ENCODE measurements at places on chromosomes 4 and X.
A peak's percentile ranks its signal among the peaks of the same experiment; 100 is the strongest.

GRCh38 chr4:76208005-76208765 is 5.4 kb downstream of the SCARB2 start:
- no peak for DNase-seq

DNA sequence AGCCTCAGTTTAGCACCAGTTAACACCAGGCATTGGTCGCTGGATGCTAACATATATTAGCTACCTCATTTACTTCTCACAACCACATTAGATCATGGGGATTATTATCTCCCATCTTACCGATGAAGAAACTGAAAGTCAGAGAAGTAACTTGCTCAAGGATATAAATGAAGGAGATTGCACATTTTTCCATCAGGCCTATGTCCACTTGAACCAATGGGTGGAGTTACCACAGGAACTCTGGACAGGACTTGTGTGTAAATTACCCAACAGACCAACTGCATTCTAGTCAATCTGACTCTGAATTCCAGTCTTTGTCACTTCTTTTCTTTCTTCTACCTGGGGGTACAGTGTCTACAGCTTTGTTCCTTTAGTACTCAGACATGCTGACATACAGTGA is 1.8 kb downstream of the LNX1 start:
- no peak for DNase-seq

DNA sequence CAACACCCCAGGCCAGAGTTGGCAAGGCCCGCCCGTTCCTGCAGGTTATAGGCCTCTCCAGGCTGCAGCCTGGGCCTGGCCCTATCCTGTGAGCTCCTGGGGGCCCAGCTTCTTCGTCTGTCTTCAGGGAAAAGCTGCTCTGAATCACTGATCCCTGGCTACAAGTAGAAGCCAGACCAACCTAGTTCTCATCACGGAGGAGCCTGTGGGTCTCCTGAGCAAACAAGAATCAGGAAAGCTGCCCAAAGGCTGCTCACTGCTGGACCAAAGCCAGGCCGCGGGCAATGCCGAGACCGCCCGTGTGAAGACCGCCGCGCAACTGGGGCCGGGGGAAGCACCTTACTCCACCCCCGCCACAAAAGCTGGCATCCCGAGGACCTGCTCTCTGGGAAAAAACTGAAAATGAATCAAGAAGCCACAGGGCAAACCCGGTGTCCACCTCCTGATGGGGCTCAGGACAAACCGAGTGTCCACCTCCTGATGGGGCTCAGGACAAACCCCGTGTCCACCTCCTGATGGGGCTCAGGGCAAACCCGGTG is 12.8 kb downstream of the CTBP1 start:
- DNase-seq: no peak

DNA sequence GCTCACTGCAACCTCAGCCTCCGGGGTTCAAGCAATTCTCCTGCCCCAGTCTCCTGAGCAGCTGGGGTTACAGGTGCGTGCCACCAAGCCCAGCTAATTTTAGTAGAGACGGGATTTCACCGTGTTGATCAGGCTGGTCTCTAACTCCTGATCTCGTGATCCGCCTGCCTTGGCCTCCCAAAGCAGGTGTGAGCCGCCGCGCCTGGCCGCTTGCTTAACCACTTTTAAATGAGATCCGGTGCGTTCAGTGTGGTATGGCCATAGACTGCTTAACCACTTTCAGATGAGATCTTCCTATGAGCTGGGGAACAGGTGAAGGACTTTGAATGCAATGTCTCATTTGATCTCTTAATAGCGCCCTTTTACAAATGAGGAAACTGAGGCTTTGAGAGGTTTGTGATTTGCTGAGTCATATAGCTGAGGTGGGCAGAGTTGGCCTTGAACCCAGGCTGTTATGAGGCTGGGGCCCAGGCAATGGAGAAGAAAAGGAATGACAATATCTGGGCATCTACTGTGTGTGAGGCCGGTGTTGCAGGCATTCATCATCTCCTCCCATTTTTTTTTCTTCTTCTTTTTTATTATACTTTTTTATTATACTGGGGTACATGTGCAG is 41.9 kb upstream of the NSG1 start:
- no peak for DNase-seq

- no peak for DNase-seq
Observed at GRCh38 chr4:108717386-108717785, 45.5 kb downstream of the ETNPPL start.

GRCh38 chr4:91513326-91513725 is 790.4 kb upstream of the GRID2 start:
- no peak for DNase-seq

GRCh38 chrX:132602701-132603100 is 113.9 kb upstream of the MBNL3 start:
- no peak for DNase-seq

DNA sequence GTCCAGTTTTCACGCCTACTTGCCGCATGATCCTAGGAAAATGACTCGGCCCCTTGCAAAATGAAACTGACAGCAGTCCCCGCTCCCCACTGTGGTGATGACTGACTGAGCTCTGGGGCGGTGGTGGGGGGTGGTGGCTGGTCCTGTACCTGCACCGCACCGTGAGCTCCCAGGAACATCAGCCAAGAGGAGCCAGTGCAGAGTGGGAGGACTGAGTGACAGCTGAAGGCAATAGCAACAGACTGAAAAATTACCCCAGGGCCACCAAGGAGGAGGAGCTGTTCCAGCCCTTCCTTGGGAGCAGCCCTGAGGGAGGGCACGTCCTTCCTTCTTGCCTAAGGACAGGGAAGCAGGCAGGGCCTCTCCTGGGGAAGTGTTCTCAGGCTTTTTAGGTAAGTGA is 2.4 kb upstream of the C4orf50 start:
- DNase-seq: no peak

GRCh38 chr4:28868841-28869240 is 1851.3 kb upstream of the PCDH7 start:
- DNase-seq: no peak

- peak; percentile 7 for DNase-seq
Observed at GRCh38 chrX:39242187-39242586, 440.9 kb downstream of the MID1IP1 start.

DNA sequence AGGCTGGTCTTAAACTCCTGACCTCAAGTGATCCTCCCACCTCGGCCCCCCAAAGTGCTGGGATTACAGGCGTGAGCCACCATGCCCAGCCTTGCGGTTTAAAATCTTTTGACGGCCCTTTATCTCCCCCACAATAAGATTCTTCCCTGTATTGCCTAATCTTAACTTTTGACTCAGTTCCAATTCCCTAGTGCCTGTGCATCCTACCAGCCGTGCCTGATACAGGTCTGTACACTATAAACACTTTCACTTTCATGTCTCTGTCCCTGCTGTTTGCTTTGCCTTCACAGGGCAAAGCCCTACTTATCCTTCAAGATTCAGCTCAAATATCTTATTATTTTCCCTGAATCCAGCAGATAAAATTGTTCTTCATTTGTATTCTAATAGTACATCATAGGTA is 74.6 kb downstream of the WDR44 start:
- DNase-seq: no peak

- no peak for DNase-seq
Observed at GRCh38 chr4:87865288-87865687, 32.5 kb downstream of the MEPE start.

- DNase-seq: no peak
Observed at GRCh38 chrX:110037178-110037577, 34.3 kb downstream of the TMEM164 start.

GRCh38 chr4:94634271-94634670 is 123.5 kb upstream of the BMPR1B start:
- no peak for DNase-seq

GRCh38 chr4:36388710-36389109 is 107.3 kb downstream of the DTHD1 start:
- DNase-seq: no peak

DNA sequence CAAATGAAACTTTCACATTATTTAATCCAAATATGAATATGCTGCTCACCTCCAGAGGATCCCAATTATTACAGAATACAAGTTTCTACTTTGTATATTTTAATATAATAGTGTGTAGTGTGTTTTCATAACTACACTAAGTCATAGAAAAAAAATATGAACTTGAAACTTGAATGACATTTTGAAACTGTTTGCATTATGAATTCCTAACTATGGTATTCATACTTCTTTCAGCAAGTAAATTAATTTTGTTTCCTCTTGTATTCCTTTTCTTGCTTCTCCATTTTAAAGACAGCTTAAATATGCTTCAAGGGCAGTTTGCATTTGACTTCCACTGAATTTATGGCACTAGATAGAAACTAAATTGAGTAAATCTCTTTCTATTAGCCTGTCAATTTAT is 177.1 kb downstream of the BMPR1B start:
- no peak for DNase-seq

GRCh38 chrX:47097018-47097417 is 18.8 kb downstream of the RGN start:
- DNase-seq: no peak

DNA sequence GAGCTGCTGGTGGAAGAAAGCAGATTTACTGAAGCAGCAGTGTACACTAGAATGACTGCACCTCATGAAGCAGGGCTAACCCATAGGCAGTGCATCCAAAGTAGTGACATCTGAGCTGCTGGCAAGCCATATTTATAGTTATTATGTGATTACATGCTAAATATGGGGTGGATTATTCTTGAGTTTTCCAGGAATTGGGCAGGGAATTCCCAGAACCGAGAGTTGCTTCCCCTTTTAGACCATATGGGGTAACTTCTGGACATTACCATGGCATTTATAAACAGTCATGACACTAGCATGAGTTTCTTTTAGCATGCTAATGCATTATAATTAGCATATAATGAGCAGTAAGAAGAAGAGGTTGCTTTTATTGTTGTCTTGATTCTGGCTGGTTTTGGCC is 665.8 kb upstream of the POU3F4 start:
- DNase-seq: no peak

- peak; percentile 1 for DNase-seq
Observed at GRCh38 chr4:170047771-170048354, 21.7 kb upstream of the MFAP3L start.

GRCh38 chr4:184668511-184669114 is 19.1 kb downstream of the PRIMPOL start:
- DNase-seq: no peak

- DNase-seq: no peak
Observed at GRCh38 chr4:186485561-186486062, 69.8 kb downstream of the MTNR1A start.

DNA sequence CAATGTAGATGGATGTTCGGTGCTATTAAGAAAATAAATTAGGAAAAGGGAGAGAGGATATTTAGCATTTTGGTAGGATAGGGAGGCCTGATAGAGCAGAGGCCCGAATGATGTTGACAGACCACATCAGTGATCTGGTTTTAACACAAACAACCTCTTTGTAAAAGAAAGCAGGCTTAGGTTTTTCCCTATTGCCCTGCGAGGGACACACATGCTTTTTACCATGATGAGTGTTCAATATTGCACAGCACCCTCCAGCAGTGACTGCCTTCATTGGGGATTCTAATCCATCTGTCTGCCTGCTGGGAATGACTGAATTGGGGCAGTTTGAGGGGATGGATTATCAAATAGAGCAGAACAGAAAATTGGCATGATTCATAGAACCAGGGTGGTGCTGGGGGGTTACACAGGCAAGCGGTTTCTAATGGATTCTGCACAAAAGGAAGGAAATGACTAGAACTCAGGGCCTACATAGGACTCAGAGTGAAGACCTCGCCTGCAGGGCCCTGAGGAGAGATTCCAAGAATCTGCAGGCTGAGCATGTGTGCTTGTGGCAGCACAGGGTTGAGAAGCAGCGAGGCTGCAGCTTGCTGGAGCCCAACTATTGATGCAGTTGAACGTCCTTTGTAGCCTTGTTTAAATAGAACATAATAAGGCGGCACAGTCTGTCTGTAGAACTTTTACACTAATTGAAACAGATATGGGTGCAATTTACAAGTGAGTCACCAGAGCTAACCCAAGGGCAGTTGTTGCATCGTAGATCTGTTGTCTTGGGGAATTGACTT is 58.0 kb downstream of the RHOH start:
- peak; percentile 16 for DNase-seq

- DNase-seq: no peak
Observed at GRCh38 chrX:13254076-13254785, 65.6 kb downstream of the ATXN3L start.

- DNase-seq: no peak
Observed at GRCh38 chrX:81174286-81174685, 27.4 kb downstream of the HMGN5 start.

GRCh38 chr4:24730256-24731001 is 64.9 kb upstream of the SOD3 start:
- DNase-seq: no peak

DNA sequence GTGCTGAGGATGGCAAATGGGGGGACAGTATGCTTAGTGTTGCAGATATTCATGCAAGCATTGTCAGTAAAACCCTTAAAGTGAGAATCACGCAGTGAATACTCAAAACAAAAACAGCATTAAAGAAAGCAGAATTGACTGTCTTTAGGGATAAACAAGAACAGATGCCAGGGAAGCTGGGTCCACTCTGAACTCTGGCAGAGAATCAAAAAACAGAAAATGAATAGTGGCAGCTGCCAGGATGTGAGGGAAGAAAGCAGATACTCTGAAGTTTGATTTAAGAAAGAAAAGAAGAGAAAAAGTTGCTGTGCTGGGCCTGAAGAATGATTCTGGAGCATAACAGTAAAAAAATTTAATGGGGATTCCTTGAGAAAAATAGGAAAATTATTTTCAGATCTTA is 131.5 kb downstream of the GABRA2 start:
- DNase-seq: no peak

- DNase-seq: no peak
Observed at GRCh38 chr4:61011051-61011450, 189.1 kb upstream of the ADGRL3 start.

GRCh38 chrX:70134116-70134477 is 850 bp downstream of the IGBP1 start:
- DNase-seq: no peak

- DNase-seq: no peak
Observed at GRCh38 chr4:101019313-101019712, 328.0 kb downstream of the PPP3CA start.

DNA sequence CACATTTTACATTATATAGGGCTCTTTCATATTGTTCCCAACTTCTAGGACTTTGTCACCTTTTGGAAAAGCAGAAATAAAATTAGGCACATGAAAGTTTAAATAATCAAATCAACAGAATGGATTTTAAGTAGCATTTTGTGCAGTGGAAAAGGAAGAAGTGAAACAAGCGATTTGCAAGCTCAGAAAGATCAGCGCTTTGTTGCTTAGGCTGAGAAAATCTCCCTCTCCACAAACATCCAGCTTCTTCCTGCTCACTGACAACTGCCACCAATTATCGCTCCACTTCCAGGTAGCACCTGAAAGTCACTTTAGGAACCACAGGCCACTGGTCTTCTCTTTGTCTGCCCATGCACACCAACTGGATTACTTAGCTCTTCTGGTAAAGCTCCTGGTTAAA is 2.0 kb upstream of the PDK3 start:
- no peak for DNase-seq
